ENCODE measurements at places on chromosomes 13 and 19. TPM values are rescaled to one million over a fixed set of nuclear protein-coding genes. Genes with fewer than 3 reads are reported as not detected.

FCAR gene
- total RNA-seq, result not detected

PRSS57 gene
- not detected for total RNA-seq

DENND1C gene
- not detected for total RNA-seq

RFPL4A gene
- not detected for total RNA-seq

CCDC169 gene
- total RNA-seq, result 3.8 TPM

CD37 gene
- total RNA-seq, result not detected

MTUS2 gene
- 0.36 TPM for total RNA-seq

MEIOSIN gene
- not detected for total RNA-seq

SELENOV gene
- total RNA-seq, result not detected

IL12RB1 gene
- 0.29 TPM for total RNA-seq

CFAP97D2 gene
- not detected for total RNA-seq

ZNF229 gene
- total RNA-seq, result 11.8 TPM

SPACA6 gene
- 9.4 TPM for total RNA-seq

PSG1 gene
- total RNA-seq, result 0.36 TPM

KLK13 gene
- not detected for total RNA-seq

CYP2A6 gene
- total RNA-seq, result not detected
